NCI-H774 (cell line): ENCODE measurements at places on chromosomes 2 and 18.
A peak's percentile ranks its signal among the peaks of the same experiment; 100 is the strongest.

DNA sequence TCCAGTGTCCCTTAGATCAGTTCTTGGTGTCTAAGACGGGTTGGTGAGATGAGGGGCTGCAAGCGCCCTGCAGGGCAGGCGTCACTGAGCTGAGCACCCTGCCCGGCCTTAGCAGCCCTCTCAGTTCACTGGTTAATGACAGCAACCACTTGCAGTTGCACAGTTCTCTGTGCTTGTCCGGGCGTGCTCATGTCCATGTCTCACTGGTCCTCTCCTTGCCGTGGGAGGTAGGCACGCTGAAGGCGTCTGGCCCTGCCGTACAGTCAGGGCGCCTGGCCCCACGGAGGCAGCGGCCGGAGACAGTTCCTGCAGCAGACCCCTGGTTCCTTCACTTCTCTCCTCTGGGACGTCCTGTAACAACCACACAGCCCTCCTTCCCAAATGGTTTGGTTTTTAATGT lies 75.3 kb downstream of the ARHGEF4 start:
- DNase-seq, result no peak

- DNase-seq, result no peak
These were observed 98.3 kb downstream of the RAPGEF4 start for GRCh38 chr2:172833898-172834297.

GRCh38 chr2:173434762-173435569 lies 80.3 kb downstream of the CDCA7 start:
- no peak for DNase-seq

DNA sequence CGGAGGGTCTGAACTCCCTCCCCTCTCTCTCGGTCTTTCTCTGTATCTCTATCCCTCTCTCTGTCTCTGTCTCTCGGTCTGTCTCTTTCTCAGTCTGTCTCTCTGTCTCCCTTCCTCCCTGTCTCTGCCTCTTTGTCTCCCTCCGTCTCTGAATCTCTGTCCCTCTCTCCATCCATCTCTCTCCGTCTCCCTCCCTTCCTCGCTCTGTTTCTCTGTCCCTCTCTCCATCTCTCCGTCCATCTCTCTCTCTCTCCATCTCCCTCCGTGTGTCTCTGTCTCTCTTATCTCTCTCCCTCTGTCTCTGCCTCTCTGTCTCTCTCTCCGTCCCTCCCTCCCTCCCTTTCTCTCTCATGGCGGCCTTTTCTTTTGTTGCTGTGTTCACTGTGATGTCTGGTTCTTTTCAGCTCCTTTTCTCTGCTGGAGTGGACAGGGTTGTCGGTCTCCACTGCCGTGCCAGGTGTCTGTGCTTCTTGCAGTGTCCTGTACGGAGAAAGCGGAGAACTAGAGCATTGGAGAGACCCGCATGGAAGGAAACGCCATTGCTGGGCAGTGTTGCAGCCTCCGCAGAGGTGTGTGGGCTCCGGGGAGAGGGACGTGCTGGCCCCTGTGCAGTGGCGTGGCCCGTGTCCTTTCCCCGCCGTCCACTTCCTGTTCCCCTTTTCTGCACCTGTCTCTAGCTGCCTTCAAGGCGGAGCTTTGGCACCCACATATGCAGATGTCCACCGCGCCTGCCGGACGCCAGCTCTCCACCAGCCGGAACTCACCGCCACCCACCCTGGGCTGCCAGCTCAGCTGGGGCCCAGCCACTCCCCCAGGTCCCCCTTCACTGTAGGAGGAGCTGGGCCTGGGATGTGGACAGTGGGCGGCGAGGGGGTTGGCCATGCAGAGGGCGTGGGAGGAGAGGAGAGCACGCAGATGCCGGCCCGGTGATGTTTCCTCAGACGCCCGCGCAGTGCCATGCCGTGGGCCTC lies 113.1 kb downstream of the NFATC1 start:
- DNase-seq, result no peak

- DNase-seq, result no peak
These were observed 95.0 kb upstream of the ZNF521 start for GRCh38 chr18:25446972-25447371.

- DNase-seq, result no peak
These were observed 581 bp downstream of the CAPN14 start for GRCh38 chr2:31216734-31217133.

DNA sequence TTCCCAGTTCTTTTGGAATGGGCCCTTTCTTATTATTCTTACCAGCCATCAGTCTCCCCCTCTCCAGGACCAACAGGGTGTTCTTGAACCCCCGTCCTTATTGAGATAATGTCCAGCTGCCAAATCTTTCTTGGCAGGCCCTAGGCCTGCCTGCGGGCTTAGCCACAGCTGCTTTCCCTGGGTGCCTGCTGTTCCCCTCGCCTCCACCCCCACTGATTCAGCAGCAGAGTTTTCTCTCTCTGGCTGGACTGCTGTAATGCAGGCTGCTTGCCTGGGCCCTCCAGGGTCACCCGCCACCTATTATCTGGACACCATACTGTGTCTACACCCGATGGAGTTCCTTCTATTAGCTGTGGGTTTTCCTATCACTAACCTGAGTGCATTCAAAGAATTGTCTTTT lies 395.4 kb upstream of the ATP5MC3 start:
- DNase-seq, result no peak

DNA sequence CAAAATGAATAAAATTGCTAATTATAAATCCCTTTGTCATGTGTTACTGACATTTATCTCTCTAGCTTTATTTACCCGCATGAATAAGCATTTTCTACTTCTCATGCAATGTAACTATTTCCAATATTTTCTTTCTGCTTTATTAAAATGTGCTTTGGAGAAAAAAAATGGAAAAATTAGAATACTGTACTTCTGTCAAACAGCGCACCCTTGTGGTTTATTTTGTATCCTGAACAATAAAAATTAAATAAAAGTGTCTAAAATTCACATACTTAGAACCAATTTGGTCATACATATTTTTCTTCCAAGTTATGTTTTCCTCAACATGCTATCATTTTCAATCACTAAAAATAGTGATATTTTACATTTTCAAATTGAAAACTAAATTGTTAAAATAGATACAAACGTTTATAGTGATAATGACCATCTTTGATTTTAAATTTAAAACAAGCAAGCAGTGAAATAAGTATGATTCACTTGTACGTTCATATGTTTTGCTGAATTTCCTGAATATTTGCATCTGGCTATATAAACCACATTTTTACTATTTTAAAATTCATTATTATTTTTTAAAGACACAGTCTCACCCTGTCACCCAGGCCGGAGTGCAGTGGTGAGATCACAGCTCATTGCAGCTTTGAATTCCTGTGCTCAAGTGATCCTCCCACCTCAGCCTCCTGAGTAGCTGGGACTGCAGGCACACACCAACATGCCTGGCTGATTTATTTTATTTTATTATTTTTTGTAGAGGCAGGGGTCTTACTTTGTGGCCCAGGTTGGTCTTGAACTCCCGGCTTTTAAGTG lies 95.9 kb upstream of the GRB14 start:
- DNase-seq, result no peak

GRCh38 chr2:26614216-26615138 lies 26.7 kb downstream of the CIB4 start:
- no peak for DNase-seq

GRCh38 chr2:62343636-62344337 lies 147.9 kb downstream of the B3GNT2 start:
- no peak for DNase-seq

GRCh38 chr2:235433860-235434259 lies 60.0 kb upstream of the AGAP1 start:
- no peak for DNase-seq

GRCh38 chr18:56575819-56576663 lies 62.4 kb downstream of the TXNL1 start:
- peak; percentile 37 for DNase-seq

GRCh38 chr2:44325897-44326296 lies 35.4 kb downstream of the PREPL start:
- DNase-seq, result no peak

GRCh38 chr2:219104107-219105035 lies 43.6 kb upstream of the IHH start:
- DNase-seq, result peak; percentile 2

GRCh38 chr2:189880832-189881492 lies 96.7 kb downstream of the PMS1 start:
- DNase-seq, result no peak

DNA sequence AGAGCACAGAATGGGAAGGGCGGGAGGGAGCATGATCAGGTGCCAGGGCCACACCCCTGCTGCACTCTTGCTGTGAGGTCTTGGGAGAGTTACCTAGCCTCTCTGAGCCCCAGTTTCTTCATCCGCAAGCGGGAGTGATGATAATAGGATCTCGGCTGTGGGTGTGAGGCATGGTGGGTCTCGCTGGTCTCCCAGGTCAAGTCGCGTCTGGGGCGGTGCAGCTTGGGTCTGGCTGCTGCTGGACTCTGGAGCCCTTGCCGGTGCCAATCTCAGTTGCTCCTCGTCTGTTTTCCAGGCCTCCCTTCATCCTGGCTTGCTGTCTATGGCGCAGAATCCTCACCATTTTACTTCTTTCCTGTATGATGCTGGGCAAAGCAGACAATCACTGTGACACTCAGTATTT lies 130.3 kb upstream of the RAB12 start:
- DNase-seq, result no peak

DNA sequence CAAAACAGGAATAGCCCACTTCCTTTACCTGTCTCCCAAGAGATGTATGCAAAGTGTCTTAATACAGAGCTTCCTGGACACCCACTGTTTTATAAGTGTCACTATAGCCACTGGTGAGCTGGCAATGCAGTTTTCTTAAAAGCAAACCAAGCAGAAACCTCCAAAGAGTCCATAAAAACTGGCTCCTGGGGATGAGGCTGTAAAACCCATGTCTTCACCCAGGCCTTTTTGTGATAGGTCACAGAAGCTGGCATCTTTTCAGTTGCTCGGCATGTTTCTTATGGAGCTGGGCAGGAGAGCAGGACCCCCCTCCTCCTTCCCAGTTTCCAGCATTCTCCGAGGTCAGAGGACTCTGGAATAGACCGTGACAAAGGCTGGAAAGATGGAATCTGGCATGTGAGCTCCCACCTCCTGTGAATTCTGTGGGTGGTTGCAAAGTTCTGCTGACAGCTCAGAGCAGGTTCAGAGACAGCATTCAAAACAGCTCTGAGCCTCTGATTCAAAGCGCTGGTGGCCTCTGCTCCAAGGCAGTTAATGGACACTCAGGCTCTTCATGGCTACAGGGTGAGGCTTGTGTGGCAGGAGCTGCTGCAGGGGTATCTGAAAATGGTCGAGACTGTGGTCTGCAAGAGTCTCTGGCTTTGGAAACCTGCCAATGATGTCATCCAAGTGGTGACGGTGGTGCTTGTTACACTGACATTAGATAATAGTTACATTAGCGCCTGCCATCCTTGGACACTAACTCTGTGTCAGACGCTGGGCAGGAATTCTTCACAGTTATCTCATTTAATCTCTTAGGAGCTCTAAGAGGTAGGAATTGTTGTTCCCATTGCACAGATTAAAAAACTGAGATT lies 283.4 kb downstream of the CLIP4 start:
- no peak for DNase-seq

GRCh38 chr2:58574873-58575272 lies 333.7 kb upstream of the FANCL start:
- DNase-seq, result no peak

GRCh38 chr2:29898999-29899398 lies 22.4 kb downstream of the ALK start:
- no peak for DNase-seq

GRCh38 chr18:27728659-27729058 lies 448.3 kb downstream of the CDH2 start:
- no peak for DNase-seq

- no peak for DNase-seq
These were observed 989.5 kb upstream of the CNTNAP5 start for GRCh38 chr2:123035541-123035940.

GRCh38 chr2:25378731-25379490 lies 37.2 kb upstream of the DNMT3A start:
- DNase-seq, result no peak

DNA sequence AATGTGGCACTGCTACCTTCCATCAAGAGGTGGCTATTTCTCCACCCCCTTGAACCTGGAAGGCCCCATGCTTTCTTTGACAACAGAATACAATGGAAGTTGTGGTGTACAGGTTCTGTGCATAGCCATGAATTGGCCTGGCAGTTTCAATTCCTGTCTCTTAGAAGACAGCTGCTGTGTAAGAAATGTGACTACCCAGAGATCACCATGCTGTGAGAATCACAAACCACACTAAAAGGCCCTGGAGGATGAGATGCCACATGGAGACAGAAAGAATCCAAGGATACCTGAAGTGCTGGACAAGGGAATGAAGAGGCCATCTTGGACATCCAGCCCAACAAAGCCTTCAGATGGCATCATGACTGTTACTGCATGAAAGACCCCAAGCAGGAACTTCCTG lies 47.7 kb upstream of the EHBP1 start:
- no peak for DNase-seq

DNA sequence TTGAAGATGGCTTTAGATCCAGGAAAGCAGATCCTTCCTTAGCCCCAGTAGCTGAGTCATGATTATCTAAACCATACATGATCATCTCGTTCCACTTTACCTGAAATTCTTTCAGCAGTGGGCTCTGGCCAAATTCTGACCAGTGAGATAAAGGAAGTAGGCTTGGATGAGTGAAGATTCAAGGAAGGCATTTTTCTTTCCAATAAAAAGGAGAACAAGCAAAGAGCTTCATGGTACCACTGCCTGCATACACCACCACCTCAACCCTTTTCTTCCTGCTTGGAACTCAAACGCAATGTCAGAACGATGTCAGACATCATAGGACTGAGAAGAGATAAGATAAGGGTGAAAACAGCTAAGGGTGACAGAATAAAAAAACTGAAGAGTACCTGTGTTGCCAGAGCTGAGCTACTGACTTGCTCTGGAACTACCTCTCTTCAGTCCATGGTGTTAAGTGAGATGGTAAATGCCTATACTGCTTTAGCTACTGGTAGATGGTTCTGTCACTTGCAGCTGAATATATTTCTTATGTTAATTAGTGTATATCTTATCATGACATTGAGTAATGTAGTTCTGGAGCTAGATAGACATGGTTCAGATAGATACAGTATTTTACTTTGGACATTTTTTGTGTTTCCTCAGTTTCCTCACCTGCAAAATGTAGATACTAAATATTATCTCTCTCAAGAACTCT lies 58.7 kb upstream of the ACVR1 start:
- DNase-seq, result no peak

DNA sequence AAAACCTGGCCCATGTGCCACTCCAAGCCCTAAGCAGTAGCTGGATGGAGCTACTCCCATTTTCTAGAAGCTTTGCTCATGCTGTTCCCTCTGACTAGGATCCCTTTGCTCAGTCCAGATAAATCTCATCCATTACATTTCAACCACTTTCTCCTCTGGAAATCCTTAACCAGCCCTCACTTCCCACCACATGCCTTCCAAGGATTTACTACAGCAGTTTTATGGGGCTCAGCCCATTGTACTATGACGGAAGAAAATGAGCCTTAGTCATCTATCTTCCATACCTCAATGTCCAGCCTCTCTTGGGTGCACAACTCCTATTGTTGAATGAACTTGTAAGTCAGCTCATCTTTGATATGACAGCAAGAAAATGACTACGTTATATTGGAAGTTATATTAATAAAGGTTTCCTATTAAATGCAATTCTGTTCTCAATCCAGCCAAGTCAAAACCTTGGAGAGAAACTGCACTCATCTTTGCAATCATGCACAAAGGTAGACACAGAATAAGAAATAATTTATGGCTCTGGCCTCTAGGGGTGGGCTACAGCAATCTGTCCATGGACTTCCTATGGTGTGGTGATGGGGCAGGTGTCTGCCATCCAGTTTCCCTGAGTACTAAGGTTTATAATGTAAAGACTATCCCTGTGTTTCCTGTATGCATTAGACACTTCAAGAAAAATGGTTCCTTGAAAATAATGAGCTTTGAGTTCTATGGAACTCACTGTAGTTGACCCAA lies 3.4 kb downstream of the B4GALT6 start:
- no peak for DNase-seq

- no peak for DNase-seq
These were observed 20.5 kb upstream of the REG3A start for GRCh38 chr2:79180092-79180491.
